ENCODE measurements at places on chromosomes 4 and X. TPM values are rescaled to one million over a fixed set of nuclear protein-coding genes. Genes with fewer than 3 reads are reported as not detected.

- no peak overlapping the region for H3K27ac ChIP-seq
- no peak for DNase-seq
- H3K4me3 ChIP-seq: no peak overlapping the region
Observed at GRCh38 chr4:56155432-56155831, 206.7 kb downstream of the CEP135 start.

The SYN1 gene
- total RNA-seq: 3.7 TPM

DNA sequence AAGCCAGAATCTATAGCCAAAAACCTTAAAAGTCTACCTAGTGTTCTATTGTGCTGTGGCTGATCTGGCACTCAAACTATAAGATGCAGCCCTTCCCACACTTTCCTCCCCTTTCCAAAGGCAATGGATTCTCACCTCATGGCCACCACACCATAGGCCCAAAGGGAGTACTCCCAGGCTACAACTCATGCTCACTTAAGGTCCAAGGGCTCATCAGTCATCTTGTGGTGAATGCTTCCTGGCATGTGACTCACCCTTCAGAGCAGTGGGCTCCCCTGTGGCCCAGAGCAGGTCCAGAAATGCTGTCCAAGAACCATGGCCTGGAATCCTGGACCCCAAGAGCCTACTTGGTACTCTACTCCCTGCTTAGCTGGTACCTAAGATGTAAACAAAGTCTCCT, 181.0 kb downstream of the CHRDL1 start:
- H3K27ac ChIP-seq: no peak overlapping the region
- H3K27me3 ChIP-seq: no peaks in the 10 kb centered on the region
- H3K4me1 ChIP-seq: no peaks in the 10 kb centered on the region
- no peak for DNase-seq
- H3K4me3 ChIP-seq: no peak overlapping the region
- H3K36me3 ChIP-seq: no peaks in the 10 kb centered on the region

- no peaks in the 10 kb centered on the region for H3K36me3 ChIP-seq
- H3K4me1 ChIP-seq: peaks cover 8% of the 10 kb centered on the region
- H3K27ac ChIP-seq: no peak overlapping the region
- no peak for DNase-seq
- no peaks in the 10 kb centered on the region for H3K27me3 ChIP-seq
Observed at GRCh38 chr4:15868826-15869413, 69.6 kb downstream of the FGFBP1 start.

DNA sequence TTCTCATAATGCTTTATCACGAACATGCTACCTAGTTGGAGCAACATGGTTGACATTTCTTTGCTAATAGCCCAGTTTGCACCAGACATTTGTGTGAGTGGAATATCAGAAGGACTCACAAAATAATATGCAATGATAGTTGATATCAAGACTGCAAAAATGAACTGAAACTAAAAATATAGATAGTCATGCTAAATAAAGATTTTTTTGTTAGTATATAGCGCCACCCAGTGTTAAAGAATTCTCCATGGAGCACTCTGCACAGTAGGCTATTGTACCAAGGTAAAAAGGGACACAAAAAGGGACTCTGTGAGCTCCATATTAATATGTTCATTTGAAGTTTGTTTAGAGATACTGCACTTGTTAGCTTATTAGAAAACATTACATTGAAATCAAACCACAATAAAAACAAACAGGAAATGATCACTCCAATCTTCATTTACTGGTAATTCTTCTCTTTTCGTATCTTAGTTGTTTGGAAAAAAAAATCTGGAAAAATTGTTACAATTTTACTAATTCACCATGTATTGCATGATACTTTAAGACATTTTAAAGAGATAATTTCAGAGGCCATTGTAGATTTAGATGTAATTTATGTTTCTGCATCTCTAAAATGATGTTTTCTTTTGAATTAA, 1509.6 kb downstream of the ADGRL3 start:
- peaks cover 10% of the 10 kb centered on the region for H3K4me1 ChIP-seq
- H3K36me3 ChIP-seq: no peaks in the 10 kb centered on the region
- no peak overlapping the region for H3K27ac ChIP-seq
- H3K4me3 ChIP-seq: peak overlapping the region; percentile 38
- H3K27me3 ChIP-seq: no peaks in the 10 kb centered on the region

Data from mesothelial cell of epicardium (in vitro differentiated cells).